ENCODE measurements at places on chromosomes 12 and 14. TPM values are rescaled to one million over a fixed set of nuclear protein-coding genes. Genes with fewer than 3 reads are reported as not detected.

Gene BICD1
- 88.2 TPM for total RNA-seq

Gene MDGA2
- not detected for total RNA-seq

Gene WSCD2
- not detected for total RNA-seq

Gene HOXC9
- total RNA-seq = 0.42 TPM

Gene HOXC6
- total RNA-seq = 2.7 TPM

Gene RESF1
- total RNA-seq = 60.8 TPM

Gene BLTP3B
- 23.2 TPM for total RNA-seq

Gene TOMM20L
- not detected for total RNA-seq

Gene ALDH2
- 16.5 TPM for total RNA-seq

Gene GABARAPL1
- 52.4 TPM for total RNA-seq

Gene JDP2
- 45.7 TPM for total RNA-seq

Gene POTEM
- 1.0 TPM for total RNA-seq

Gene IAPP
- total RNA-seq = not detected

Gene LMNTD1
- not detected for total RNA-seq

Gene LRFN5
- total RNA-seq = not detected

Gene NPFF
- total RNA-seq = not detected

Gene HCAR2
- not detected for total RNA-seq

Gene LRP1-AS
- total RNA-seq = not detected

Gene ITGB7
- total RNA-seq = 207 TPM

Gene KRT7
- total RNA-seq = not detected

Gene GALNT6
- 5.5 TPM for total RNA-seq

Gene LRTM2
- total RNA-seq = not detected

Gene PPFIA2
- total RNA-seq = not detected

Gene ANO2
- total RNA-seq = not detected

Gene ASIC1
- total RNA-seq = 0.59 TPM

Gene KRT74
- total RNA-seq = not detected

Gene NFE2
- total RNA-seq = not detected

Gene TCL1B
- total RNA-seq = 5.7 TPM

Gene EXOC3L4
- total RNA-seq = not detected

Gene TESPA1
- total RNA-seq = 24.1 TPM

Gene GUCY2C
- total RNA-seq = 0.31 TPM

Gene SMIM41
- not detected for total RNA-seq

Gene MYO1H
- total RNA-seq = 0.11 TPM

Gene PDZRN4
- total RNA-seq = 16.8 TPM

Gene ANG
- total RNA-seq = not detected

Gene TMEM229B
- 11.7 TPM for total RNA-seq

Gene CKAP4
- 31.9 TPM for total RNA-seq

Gene SERPINA1
- not detected for total RNA-seq

Gene ANKS1B
- 5.4 TPM for total RNA-seq

Gene IQSEC3
- not detected for total RNA-seq

Gene CELA1
- not detected for total RNA-seq

Gene PLA2G1B
- not detected for total RNA-seq

Gene TBC1D30
- total RNA-seq = 4.6 TPM
